ENCODE measurements at places on chromosomes 16 and 17. TPM values are rescaled to one million over a fixed set of nuclear protein-coding genes. Genes with fewer than 3 reads are reported as not detected.

DNA sequence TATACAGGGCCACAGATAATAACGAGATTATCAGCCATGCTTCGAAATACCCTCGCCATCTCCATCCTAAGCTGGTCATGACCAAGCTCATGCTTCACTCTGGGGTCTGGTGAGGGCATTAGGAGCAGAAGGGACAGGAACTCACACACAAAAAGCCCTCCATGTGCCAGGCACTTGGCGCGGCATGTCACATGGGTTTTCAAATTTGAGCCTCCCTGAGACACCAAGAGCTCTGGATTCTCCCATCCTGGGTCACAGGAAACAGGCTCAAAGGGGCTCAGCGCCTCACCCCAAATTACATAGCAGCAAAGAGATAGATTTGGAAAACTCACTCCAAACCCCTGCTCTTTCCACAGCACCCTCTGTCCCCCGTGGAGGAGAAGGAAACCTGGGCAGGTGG is 239.5 kb downstream of the GSG1L start:
- no peak for DNase-seq

GRCh38 chr16:1989209-1990100 is at the start of gene SYNGR3:
SYNGR3 (plus strand) TSS chr16:1989970; CDS start chr16:1990103, 133 bp downstream.
- no peak for DNase-seq

DNA sequence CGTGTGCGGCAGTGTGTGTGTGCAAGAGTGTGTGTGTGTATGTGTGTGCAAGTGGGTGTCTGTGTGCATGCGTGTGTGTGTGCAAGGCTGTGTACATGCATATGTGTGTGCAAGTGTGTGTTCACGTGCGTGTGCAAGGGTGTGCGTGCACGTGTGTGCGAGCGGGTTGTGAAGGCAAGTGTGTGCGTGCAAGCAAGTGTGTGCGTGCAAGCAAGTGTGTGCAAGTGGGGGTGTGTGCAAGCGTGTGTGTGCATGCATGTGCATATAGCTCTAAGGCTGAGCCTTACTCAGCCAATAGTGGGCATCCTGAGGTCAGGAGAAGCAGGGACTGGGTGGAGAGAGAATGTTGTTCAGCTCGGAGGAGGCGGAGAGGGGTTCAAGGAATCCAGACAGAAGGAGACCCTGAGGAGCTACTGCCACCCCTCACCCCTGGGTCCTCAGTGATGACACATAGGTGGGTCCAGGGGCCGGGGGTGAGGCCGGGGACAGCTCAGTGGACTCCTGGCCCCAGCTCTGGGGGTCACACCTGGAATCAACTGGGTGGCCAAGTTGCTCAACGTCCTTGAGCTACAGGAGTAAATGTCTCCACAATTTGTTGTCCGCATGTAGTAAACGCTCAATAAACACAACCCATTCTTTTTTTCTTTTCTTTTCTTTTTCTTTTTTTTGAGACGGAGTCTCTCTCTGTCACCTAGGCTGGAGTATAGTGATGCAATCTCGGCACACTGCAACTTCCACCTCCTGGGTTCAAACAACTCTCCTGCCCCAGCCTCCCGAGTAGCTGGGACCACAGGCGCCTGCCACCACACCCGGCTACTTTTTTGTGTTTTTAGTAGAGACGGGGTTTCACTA is 1.8 kb downstream of the PRR29 start:
- no peak for DNase-seq

DNA sequence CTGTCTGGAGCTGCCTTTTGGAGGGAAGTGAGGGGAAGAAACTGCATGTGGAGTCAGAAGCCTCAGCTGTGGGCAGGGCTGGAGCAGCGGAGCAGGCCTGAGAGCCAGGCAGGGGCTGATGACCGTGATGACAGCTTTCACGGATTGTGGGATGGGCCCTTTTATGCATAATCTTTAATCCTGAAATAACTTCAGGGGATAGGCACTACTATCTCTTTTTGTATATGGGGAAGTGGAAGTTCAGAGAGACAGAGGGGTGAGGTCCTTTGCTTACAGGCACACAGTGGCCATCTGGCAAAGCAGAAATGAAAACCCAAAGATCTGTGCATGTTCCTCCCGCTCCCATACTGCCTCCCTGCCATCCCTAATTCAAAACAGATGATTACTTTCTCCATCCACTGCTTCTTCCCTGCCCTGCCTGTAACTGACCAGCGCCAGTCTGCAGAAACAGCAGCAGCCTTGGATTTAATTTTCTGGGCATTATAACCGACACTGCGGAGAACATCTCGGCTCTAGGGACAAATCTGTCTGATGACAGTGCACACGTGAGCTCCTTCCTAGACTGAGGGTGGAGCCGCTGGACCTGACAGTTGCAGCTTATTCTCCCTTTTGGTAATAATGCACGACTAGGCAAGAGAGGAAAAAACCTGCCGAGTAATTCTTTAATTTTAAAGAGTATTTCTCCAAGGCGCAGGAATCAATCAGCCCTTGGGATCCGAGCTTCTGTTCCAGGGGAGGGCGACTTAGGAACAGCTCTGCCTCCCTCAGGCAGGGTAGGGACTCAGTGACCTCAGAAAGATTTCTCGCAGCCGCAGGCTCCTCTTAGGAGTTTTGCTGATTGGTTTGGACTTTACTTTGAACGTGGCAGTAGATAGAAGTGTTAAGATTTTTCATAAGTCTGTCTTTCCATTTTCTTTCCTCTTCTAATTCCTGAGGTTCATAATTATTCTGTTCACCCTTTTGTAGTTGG is 95.4 kb downstream of the UTP18 start:
- DNase-seq, result no peak

DNA sequence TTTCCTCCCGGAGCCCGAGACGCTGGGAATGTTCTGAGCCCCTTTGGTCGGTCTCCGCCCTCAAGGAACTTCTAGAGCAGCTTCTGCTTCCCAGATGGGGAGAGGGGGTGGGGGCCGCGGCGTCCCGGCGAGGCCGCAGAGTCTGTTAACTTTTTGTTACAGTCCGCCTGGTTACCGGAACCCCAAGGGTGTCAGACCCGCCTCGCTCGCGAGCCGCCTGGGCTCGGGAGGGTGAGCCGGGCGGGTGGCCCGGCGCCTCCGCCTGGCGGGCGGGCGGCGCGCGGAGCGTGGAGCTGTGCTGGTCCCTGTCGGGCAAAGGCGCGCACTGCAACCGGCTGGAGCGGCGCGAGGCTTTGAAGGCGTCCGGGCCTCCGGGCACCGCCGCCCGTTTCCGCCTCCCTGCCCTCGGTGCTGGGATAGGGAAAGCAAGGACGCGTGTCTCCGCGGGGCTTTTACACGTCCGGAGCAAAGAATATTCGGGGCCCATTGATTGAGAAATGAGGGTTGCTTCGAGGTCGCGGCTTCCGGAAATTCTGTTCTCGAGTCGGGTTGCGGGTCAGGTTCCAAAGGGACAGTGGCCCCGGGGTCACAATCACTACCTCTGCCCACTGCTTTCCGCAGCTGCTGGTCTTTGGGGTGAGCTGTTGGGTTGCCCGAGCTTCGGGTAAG is 1.7 kb downstream of the HS3ST3B1 start:
- peak; percentile 81 for DNase-seq

DNA sequence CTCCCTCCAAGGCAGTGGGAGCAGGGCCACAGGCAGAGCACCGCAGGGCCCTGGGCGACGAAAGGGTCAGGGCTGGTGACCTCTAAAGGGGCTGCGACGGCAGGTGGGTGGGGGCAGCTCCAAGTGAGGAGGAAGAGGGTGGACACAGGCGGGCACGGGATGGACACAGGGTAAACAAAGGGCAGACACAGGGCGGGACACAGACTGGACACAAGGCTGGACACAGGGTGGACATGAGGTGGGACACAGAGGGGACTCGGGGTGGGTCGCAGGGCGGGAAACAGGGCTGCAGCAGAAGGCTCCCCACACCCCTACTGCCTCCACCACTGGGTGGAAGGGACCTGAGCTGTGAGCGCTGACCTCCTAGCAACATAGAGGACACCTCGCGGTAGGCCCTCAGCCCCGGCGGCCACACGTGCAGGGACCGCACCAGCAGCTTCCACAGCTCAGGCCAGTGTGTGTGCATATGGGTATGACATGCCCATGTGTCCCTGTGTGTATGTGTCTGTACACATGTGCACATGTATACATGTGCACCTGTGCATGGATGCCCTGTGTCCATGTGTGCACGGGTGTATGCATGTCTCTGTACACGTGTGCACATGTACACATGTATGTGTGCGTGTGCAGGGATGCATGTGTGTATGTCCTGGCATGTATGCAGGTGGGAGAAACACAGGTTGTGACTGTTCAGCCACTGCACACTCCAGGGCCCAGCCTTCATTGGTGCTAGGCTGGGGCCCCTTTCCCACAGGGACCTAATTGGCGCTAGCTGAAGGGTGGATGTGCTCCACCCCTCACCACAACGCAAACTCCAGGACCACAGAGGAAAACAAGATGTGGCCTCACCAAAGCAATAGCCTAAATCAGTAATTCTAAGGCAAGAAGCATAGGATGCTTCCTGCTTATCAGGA is 7.6 kb downstream of the LMF1 start:
- no peak for DNase-seq

DNA sequence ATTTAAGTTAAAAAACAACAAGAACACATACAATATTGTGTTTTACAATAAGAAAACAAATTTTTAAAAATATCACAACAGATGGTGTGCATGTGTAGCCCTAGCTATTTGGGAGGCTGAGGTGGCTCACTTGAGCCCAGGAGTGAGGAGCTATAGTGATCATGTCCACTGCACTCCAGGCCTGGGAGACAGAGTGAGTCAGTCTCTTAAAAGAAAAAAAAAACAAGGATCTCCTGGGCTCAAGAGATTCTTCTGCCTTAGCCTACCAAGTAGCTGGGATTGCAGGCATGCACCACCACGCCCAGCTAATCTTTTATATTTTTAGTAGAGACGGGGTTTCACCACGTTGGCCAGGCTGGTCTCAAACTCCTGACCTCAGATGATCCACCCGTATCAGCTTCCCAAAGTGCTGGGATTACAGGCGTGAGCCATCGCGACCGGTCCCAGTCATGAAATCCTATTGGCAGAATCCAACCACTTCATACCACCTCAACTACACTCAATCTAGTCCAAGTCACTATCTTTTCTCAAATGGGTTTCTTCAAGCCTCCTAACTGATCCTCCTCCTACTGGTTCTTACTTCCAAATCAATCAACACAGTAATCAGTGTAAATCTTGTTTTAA is 55.0 kb downstream of the STH start:
- DNase-seq, result no peak

GRCh38 chr16:15966836-15967546 is 17.6 kb downstream of the ABCC1 start:
- no peak for DNase-seq

GRCh38 chr17:59746849-59747445 is 39.5 kb downstream of the VMP1 start:
- DNase-seq, result no peak

GRCh38 chr16:65294165-65294564 is 172.3 kb upstream of the CDH11 start:
- no peak for DNase-seq

DNA sequence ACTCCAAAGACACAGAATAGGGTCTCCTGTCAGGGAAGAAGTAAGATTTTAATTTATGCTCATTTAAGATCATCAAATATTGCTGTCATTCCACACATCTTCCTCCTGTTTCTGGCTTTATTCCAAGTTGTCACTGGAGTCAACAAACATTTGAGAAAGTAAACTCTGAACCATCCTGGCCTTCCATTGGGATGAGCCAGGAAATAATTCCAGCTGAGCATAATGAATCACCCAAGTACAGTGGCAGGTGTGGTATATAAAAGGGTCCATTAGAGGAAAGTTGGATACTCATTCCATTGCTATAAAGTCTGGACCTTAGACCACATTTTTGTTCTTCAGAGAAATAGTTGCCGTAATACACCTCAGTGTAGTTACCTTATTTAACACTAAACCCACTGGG is 246.1 kb downstream of the SLC39A11 start:
- DNase-seq, result no peak

DNA sequence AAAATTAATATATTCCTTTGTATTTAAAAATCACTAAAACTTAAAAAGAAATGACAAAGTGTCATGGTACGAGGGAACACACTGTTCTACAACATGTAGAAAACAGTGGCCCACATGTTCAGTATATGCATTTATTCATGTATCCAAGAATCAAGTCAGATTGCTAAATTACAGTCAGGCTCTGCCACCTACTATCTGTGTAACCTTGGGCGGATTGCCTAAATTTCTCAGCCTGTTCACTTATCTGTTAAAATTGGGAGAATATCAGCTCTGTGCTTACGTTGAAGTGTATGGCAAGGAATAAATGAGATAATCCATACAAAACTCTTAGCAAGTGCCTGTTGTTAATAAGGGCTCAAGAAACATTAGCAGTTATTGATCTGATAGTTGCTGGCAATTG is 3.4 kb upstream of the USP22 start:
- no peak for DNase-seq

DNA sequence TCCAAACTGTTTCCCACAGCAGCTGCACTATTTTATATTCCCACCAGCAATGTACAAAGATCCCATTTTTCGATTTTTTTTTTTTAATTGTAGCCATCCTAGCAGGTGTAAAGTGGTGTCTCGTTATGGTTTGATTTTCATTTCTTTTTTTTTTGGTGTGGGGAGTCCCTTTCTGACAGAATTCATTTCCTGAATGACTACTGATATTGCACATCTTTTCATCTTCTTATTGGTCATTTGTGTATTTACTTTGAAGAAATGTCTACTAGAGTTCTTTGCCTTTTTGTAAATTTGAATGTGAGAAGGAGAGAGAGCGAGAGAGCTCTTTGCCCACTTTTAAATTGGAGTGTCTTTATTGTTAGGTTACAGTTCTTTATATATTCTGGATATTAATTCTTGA is 14.0 kb downstream of the CYB5B start:
- DNase-seq, result no peak

GRCh38 chr17:41678411-41678906 is 10.2 kb upstream of the EIF1 start:
- no peak for DNase-seq

GRCh38 chr17:57424777-57425188 is 168.5 kb downstream of the MSI2 start:
- peak; percentile 81 for DNase-seq

GRCh38 chr17:70368011-70368410 is 198.7 kb downstream of the KCNJ2 start:
- DNase-seq, result no peak

Gene HOXB13
- 5.2 TPM for total RNA-seq

Gene ACAP1
- 9.4 TPM for total RNA-seq

Gene UTS2R
- not detected for total RNA-seq

Gene KRT12
- total RNA-seq, result not detected

Gene GUCY2D
- total RNA-seq, result 0.14 TPM

Gene NKD1
- total RNA-seq, result 98.1 TPM

Gene CNGB1
- total RNA-seq, result 1.00 TPM

Gene CCT6B
- total RNA-seq, result not detected

Gene TNS4
- total RNA-seq, result 1.2 TPM

Gene CACNG3
- not detected for total RNA-seq
